ENCODE measurements at places on chromosomes 16 and 17.
A peak's percentile ranks its signal among the peaks of the same experiment; 100 is the strongest.

- DNase-seq: peak; percentile 29
- H3K36me3 ChIP-seq: peaks cover 33% of the 10 kb centered on the region
- H3K27me3 ChIP-seq: no peaks in the 10 kb centered on the region
- peak overlapping the region; percentile 86 for H3K4me3 ChIP-seq
These were observed 775 bp downstream of the CYTH1 start for GRCh38 chr17:78781104-78781892.

DNA sequence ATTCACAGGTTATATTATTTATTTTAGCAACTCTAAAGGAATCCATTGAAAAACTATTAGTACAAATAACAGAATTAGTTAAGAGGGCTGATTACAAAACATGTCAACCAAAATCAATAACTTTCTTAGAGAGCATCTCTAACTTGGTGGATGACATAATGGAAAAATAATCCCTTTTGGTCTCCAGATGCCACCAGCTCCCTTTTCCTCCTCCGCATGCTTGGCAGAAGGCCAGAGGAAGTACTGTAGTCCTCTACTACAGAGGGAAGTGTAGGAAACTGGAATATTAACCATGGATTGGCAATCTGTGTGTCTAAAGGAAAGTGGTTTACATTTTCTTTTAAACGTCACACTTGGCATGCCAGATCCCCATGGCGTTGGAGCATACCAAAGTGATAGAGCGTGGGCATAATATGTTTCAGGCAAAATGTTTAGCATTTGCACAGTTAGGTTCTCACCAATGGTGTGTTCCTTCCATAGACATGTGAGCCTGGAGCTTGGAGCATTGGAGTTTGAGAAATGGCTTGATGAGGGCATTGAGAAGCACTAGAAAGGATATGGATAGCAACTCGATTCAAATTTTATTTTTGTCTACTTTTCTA is 106.3 kb downstream of the PRKCB start:
- H3K36me3 ChIP-seq: peaks cover 1% of the 10 kb centered on the region
- no peak overlapping the region for H3K4me3 ChIP-seq
- DNase-seq: no peak
- H3K27ac ChIP-seq: no peak overlapping the region

GRCh38 chr16:57699899-57700298 is 5.3 kb downstream of the DRC7 start:
- H3K36me3 ChIP-seq: no peaks in the 10 kb centered on the region
- H3K27ac ChIP-seq: no peak overlapping the region
- peaks cover 3% of the 10 kb centered on the region for H3K4me1 ChIP-seq
- no peak for DNase-seq

DNA sequence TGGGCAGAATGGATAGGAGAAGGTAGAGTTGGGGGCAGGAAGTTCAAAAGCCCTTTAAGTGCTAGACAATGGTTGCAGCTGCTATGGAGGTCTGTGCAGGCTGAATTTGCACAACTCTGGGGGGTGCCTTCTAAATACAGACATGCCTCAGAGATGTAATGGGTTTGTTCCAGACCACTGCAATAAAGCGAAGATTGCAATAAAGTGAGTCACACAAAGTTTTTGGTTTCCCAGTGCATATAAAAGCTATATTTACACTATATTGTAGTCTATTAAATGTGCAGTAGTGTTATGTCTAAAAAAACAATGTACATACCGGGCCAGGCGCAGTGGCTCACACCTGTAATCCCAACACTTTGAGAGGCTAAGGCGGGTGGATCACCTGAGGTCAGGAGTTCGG is 60.5 kb upstream of the MYOCD start:
- no peaks in the 10 kb centered on the region for H3K4me1 ChIP-seq
- no peaks in the 10 kb centered on the region for H3K27me3 ChIP-seq
- no peak for DNase-seq
- no peaks in the 10 kb centered on the region for H3K36me3 ChIP-seq
- H3K4me3 ChIP-seq: no peak overlapping the region

DNA sequence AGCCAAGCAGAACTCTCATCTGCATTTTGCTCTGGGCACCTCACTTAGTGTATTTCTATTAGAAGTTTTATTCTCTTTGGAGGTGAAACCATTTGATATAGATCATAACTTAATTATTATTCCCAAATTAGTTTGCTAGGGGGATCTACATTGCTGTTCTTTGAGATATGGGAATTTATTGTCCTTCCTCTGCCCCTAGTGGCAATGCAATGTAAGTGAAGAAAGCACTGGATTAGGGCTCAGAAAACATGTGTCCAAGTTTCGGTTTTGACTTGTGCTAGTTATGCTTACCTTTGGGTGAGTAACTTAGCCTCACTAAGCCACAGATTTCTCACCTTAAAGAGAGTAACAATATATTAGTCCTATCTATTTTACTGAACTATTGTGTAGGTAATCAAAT is 2.9 kb downstream of the KRT39 start:
- no peak for DNase-seq
- peaks cover 15% of the 10 kb centered on the region for H3K27me3 ChIP-seq
- no peaks in the 10 kb centered on the region for H3K36me3 ChIP-seq
- H3K27ac ChIP-seq: no peak overlapping the region

- no peak overlapping the region for H3K27ac ChIP-seq
- peaks cover 63% of the 10 kb centered on the region for H3K27me3 ChIP-seq
- H3K4me3 ChIP-seq: no peak overlapping the region
- H3K36me3 ChIP-seq: peaks cover 2% of the 10 kb centered on the region
- H3K4me1 ChIP-seq: no peaks in the 10 kb centered on the region
- DNase-seq: no peak
These were observed 54.1 kb upstream of the CNEP1R1 start for GRCh38 chr16:49970797-49971431.

- H3K4me3 ChIP-seq: peak overlapping the region; percentile 83
- peaks cover 46% of the 10 kb centered on the region for H3K4me1 ChIP-seq
- no peak for DNase-seq
- H3K27me3 ChIP-seq: no peaks in the 10 kb centered on the region
- H3K27ac ChIP-seq: no peak overlapping the region
These were observed 759 bp downstream of the UBE2O start for GRCh38 chr17:76452127-76452659.

DNA sequence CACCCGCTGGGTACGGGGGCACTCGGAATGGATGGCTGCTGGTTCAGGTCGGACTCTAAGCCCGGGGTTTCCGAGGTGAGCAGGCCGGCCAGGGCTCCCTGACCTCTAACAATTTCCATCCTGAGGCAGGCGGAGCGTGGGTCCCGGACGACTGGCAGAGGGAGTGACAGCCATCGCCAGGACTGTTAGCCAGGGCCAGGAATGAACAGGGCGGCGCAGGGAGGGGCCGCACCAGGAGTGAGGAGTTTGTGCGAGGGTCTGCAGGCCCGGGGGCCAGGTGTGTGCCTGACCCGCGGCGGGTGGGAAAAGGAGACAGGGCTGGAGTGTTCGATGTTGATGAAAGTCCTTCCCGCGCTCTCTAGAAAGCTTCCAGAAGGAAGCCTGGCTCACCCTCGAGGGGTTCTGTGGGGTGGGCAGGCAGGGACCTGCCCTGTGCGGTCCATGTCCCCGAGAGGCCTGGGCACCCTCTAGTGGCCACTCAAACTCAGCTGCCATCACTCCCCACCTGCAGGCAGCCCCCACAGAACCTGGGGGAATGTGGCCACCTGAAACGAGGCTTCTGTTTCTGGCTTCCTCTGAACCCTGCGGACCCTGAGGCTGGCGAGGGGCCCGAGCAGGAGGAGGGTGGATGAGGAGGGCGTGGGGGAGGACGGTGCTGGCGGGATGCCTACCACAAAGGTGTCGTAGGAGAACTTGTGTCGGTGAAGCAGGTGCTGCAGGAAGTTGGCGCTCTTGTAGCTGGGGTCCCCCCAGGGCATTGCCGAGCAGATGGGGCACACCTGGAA is 8.2 kb downstream of the RNF166 start:
- no peak for DNase-seq
- H3K36me3 ChIP-seq: peaks cover 39% of the 10 kb centered on the region
- peaks cover 11% of the 10 kb centered on the region for H3K4me1 ChIP-seq
- H3K4me3 ChIP-seq: no peak overlapping the region
- H3K27me3 ChIP-seq: no peaks in the 10 kb centered on the region
- peak overlapping the region; percentile 70 for H3K27ac ChIP-seq

DNA sequence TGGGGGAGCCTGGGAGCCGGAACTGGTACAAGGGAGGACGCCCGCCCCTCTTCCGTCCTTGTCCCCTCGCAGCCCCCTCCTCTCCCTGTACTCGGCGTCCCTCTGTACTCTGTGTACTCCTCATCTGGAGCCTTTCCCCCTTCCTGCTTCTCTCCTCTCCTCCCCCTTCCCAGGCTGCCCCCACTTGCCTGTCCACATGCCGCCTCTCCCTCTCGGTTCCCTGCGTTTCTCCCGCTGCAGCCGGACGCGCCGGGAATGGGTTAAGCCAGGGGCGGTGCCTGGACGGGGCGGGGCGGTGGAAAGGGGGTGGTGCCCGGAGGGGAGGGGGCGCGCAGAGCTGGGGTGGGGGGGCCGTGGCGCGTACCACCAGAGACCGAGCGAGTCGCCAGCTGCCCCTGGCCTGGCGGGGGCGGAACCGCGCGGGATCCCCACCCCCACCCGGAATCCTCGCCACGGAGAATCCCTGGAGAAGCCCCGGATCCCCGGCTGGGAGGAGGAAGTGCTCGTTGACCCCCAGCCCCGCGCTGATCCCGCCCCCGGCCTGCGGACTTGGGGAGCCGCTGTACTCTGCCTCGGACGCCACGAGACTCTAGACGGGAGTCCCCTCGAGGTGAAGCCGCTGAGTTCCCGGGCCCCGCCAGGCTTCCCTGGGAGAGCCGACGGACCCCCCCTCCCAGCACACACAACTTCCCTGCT is 22.6 kb downstream of the GJD3 start:
- DNase-seq: no peak
- peak overlapping the region; percentile 61 for H3K4me3 ChIP-seq
- peak overlapping the region; percentile 89 for H3K27ac ChIP-seq
- H3K27me3 ChIP-seq: no peaks in the 10 kb centered on the region

- peak overlapping the region; percentile 15 for H3K4me3 ChIP-seq
- no peaks in the 10 kb centered on the region for H3K27me3 ChIP-seq
- peaks cover 4% of the 10 kb centered on the region for H3K36me3 ChIP-seq
- peaks cover 58% of the 10 kb centered on the region for H3K4me1 ChIP-seq
These were observed 11.9 kb downstream of the FOXK2 start for GRCh38 chr17:82531431-82531881.

DNA sequence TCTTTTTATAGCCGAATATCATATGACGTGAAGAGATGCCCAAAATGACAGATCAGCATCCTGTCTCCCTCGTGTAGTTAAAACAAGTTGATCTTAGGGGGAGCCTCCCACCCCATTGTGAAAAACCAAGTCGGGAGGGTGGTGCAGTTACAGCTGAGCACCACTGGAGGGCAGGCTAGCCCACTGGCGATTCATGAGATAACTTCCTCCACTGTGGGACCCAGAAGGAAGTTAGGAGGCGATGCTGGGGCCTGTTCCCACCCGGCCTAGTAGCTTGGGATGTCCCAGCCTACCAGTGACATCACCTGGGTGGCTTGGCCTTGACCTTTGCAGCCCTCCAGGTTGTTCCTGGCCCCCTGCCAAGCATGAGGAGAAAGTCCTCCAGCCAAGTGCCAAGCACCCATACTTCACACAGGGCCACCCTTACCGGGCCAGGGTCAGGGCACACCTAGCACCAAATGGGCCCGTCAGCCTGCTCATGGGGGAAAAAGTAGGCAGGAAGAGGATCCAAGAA is 8.1 kb upstream of the CPNE2 start:
- H3K4me3 ChIP-seq: no peak overlapping the region
- peaks cover 8% of the 10 kb centered on the region for H3K4me1 ChIP-seq
- DNase-seq: peak; percentile 84
- H3K36me3 ChIP-seq: peaks cover 47% of the 10 kb centered on the region
- H3K27me3 ChIP-seq: no peaks in the 10 kb centered on the region

Measured in central memory CD8-positive, alpha-beta T cell (primary cell).